ENCODE measurements at places on chromosomes 1 and 21. TPM values are rescaled to one million over a fixed set of nuclear protein-coding genes. Genes with fewer than 3 reads are reported as not detected.

The IKBKE gene
- 15.2 TPM for total RNA-seq

The ENAH gene
- total RNA-seq: 99.1 TPM

The CR1 gene
- not detected for total RNA-seq

The LY9 gene
- not detected for total RNA-seq

The GJA9 gene
- not detected for total RNA-seq

The SLC9A1 gene
- 15.7 TPM for total RNA-seq

The PFKFB2 gene
- total RNA-seq: 1.2 TPM

The RIMS3 gene
- total RNA-seq: 0.13 TPM

The OLFML2B gene
- total RNA-seq: 0.40 TPM

The ANKRD34A gene
- total RNA-seq: 0.13 TPM

The POU3F1 gene
- total RNA-seq: not detected

The ADAMTS5 gene
- total RNA-seq: 0.07 TPM

The GSTM5 gene
- total RNA-seq: 0.40 TPM

The OR2T11 gene
- total RNA-seq: not detected

The FOXJ3 gene
- total RNA-seq: 41.2 TPM

The ETV3 gene
- 20.6 TPM for total RNA-seq

The NSUN4 gene
- 26.8 TPM for total RNA-seq

The SLC6A9 gene
- total RNA-seq: 0.86 TPM

The ANGPTL1 gene
- total RNA-seq: not detected

The VHLL gene
- not detected for total RNA-seq

The ERICH3 gene
- not detected for total RNA-seq

The ADAM30 gene
- not detected for total RNA-seq

The SPATA46 gene
- not detected for total RNA-seq
